NCI-H1417 treated with DMSO at 0.1 percent for 48 hours (cell line): ENCODE measurements at places on chromosomes 1 and 21.

DNA sequence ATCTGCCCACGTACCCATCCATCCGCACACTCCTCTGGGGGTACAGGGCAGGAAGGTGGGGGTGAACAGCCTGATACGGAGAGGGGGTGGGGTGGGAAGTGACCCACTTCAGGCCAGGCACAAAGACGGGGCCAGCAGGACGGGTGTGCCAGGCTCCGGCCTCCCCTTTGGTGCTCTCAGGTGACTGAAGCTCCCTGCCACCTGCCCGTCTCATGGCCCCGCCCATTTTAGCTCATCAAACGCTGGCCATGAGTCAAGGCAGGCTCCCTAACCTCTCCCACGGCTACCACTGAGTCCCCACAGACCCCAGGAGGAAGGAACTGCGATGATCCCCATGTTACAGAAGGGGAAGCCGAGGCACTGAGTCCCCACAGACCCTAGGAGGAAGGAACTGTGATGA is 109.6 kb downstream of the CRYAA start:
- DNase-seq: no peak

DNA sequence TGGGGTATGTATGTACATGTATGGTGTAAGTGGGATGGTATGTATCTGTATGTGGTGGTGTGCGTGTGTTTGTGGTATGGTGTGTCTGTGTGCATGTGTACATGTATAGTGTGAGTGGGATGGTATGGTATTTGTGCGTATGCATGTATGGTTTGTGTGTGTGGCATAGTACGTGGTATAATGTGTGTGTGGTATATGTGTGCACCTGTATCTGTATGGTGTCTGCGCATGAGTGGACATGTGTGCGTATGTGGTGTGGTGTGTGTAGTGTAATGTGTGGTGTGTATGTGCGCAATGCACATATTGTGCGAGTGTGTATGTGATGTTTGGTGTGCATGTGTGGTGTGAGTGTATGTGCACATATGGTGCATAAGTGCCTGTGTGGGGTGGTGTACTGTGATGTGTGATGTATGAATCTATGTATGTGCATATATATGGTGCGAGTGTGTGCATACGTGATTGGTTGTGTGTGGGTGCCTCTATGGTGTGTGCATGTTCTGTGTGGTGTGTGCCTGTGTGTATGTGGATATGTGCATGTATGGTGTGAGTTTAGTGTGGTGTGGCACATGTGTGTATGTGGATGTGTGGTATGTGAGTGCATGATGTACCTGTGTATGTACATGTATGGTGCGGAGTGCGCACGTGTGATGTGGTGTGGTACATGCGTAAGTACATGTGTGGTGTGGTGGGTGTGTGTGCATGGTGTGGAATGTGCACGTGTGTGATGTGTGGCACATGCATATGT is 38.8 kb downstream of the WDR4 start:
- no peak for DNase-seq

GRCh38 chr1:111628153-111628552 is 8.6 kb downstream of the RAP1A start:
- DNase-seq: no peak

GRCh38 chr1:220341126-220341525 is 68.9 kb upstream of the RAB3GAP2 start:
- no peak for DNase-seq

GRCh38 chr1:169118227-169118626 is 11.7 kb downstream of the ATP1B1 start:
- no peak for DNase-seq

GRCh38 chr1:160494620-160495019 is 28.4 kb downstream of the SLAMF6 start:
- DNase-seq: no peak

DNA sequence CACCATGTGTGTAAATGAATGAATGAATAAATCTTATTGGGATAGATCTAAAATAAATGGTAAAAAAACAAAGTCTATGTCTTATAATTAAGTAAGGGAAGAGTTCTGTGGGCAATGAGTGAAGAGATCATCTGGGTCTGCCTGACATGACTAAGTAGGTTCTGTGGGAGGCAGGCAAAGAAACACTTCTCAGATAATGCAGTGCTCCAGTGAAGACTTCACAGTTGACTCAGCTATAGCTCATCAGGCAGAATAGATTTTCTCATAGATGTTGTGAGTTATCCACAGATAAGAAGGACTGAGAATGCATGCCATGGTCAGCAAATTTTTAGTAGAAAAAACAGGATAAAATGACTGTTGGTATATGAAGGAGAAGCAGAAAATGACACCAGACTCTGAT is 12.4 kb downstream of the KRTAP22-2 start:
- DNase-seq: no peak

DNA sequence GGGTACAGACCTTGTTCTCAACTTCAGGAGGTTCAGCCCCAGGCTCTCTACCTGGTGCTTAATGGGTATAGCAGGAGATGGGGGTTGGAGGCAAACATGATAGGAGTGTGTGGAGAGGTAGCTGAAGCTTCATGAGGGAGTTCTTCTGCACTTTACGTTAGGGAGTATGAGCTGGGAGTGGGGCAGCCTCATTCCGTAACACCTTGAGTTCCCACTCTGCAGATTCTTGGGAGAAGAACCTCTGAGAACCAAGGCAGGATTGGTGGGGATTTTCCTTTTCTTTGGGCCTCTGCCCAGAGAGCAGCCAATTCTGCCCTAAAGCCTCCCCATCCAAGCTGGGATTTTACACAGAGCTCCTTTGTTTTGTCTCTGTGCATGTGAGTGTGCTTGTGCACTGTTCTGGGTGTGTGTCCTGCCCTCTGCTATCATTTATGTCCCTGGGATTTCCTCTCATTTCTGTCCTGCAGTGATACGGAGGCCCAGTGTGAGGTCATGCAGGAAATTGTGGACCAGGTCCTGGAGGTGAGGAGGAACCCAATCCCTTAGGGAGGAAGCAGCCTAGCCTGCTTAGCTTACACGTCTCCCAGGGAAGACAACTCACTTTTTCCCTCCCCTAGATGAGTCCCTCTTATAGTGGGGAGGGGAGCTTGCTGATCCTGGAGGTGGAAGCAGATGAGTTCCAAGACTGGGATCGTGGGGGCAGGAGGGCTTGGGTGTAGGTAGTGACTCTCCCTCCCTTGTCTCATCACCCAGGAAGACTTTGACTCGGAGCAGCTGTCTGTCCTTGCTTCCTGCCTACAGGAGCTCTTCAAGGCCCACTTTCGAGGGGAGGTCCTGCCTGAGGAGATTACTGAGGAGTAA is 11.6 kb upstream of the SLC27A3 start:
- no peak for DNase-seq

DNA sequence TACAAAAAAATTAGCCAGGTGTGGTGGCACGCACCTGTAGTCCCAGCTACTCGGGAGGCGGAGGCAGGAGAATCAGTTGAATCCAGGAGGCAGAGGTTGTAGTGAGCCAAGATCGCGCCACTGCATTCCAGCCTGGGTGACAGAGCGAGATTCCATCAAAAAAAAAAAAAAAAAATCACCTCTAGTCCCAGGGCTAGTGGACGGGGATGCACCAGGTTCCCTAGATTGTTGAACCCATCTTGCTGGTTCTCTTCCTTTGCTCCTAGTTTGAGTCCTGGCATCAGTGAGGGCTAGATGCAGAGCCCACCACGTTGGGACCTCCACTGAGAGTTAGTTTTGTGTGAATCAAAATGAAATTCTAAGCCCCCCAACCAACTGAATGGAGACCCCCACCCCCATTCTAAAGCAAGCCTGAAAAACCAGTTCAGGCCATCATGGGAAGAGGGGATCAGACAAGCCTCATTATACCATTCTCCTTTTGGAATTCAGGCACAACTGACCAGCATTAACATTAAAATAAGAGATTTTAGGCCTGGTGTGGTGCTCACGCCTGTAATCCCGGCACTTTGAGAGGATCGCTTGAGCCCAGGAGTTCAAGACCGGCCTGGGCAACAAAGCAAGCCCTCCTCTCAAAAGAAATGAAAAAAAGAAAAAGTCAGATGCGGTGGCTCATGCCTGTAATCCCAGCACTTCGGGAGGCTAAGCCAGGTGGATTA is 17.9 kb upstream of the L1TD1 start:
- no peak for DNase-seq

DNA sequence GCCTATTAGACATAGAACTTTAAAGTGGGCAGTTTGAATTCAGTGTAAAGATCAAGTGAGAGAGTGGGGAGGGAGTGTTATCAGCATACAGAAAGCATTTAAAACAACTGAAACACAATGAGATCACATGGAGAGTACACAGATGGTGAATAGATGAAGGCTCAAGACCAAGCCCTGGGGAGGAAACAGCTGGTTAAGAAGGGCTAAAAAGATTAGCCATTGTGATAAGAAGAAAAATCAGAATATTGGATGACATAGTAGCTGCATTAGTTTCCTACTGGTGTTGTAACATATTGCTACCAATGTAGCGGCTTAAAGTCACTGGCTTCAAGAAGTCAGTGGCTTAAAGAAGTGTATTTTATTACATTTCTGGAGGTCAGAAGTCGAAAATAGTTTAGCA is 443.4 kb upstream of the RGS18 start:
- DNase-seq: no peak

DNA sequence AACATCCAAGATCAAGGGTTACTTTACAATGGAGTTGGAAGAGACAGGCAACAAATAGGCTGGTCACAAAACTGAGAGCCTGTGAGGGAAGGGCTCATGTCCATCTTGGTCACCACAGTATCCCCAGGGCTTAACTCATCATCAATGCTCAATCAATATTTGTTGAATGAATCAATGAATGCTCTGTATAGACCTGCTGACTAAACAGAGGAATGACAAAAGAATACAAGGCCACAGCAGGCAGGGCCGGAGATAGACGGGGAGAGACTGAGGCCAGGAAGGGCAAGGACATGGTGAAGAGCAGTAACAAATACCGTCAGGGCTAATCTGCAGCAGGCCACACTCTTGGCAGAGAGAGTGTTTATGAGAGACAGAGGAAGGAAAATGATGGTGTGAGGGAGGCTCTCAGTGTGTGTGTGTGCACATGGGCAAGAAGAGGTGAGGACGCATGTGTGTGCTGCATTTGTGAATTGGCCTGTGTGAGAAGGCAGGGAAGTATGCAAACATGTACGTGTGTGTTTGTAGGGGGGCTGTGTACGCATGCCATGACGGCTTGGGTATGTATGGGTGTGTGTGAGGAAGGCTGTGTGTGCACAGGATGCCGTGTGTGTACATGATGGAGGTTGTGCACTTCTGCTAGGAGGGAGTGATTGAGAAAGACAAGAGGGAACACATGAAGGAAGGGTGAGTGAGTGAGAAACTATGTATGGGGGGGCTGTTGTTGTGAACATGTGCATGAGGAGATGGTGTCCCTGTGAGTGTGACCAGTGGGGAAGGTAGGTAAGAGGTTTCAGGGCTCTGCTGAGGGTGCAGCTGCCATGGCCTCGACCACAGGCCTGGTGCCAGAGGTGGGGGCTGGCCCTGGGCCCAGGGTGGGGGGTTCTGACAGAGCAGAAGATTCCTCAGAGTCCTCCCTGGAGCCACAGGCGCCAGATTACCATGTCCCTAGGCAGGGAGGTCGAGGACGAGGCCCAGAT is 15.4 kb downstream of the AHDC1 start:
- no peak for DNase-seq

DNA sequence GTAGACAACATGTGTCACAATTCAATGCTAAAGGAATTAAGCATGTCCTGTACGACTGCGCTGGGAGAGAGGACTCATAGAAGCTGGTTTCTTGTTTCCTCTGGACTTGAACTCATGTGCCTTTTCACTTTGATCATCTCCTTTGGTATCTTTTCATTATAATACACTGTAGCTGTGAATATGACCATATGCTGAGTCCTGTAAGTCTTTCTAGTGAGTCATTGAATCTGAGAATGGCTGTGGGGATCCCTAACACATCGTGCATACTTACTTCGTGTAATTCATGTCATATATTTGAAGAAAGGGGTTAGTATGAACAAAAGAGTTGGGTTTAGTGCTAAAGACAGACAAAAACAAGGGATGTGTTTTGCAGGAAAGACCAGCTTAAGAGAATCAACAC is 148.1 kb upstream of the RUNX1 start:
- no peak for DNase-seq

GRCh38 chr21:45423201-45423955 is 18.4 kb downstream of the COL18A1 start:
- DNase-seq: no peak

GRCh38 chr21:39611551-39612190 is 1.1 kb upstream of the B3GALT5 start:
- no peak for DNase-seq

- no peak for DNase-seq
Observed at GRCh38 chr21:23223882-23224281, 2225.7 kb downstream of the NCAM2 start.

DNA sequence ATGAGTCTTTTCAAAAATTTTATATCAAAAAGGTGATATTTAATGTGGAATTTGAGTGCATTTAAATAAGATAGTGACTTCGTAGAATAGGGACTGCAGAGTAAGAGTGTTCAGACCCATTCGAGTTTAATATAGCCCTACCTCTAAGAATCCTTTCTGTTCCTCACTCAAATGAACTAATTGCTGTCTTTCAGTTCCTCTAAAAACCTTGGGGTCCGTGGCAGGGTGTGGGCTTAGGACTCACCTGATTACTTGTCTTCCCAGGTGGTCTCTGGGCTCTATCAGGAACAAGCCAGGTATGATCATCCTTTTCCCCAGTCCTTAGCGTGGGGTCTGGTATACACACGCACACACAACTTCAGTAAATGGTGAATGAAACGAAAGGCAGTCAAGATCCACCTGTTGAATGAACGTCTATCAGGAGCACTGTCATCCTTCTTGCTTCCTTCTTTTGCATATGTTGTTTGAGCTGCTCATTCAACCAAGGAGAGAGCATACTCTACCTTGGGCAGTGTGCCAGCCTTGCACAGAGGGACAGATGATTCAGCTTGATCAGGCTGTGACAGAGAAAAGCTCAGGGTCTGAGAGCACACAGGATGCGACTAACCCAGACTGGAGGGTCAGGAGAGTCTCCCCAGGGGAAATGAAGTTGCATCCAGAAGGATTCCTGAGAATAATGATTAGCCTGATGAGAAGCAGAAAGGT is 1.2 kb upstream of the RNF11 start:
- peak; percentile 21 for DNase-seq

DNA sequence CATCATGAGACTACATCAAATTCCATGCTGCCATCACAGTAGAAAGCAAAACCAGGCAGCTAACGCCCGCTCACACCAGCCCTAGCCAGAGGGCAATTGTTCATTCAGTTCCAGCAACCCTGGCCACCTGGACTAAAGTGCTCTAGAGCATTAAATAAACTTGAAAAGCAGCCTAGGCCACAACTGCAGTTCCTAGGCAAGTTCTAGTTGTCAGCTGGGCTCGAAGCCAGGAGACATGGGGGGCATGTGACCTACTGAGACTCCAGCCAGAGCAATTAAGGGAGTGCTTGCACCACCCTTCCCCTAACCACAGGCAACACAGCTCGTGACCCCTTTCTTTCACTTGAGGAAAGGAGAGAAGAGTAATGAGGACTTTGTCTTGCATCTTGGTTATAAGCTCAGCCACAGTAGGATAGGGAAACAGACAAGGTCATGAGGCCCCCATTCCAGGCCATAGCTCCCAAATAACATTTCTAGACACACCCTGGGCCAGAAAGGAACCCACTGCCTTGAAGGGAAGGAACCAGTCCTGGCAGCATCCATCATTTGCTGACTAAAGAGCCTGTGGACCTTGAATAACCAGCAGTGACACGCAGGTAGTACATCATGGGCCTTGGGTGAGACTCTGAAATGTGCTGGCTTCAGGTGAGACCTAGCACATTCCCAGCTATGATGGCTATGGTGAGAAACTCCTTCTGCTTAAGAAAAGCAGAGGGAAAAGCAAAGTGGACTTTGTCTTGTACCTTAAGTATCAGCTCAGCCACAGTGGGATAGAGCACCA is 77.0 kb downstream of the ZZZ3 start:
- no peak for DNase-seq
